ENCODE measurements at places on chromosomes 5 and 9.

GRCh38 chr9:20742833-20743232 lies 58.8 kb downstream of the FOCAD start:
- no peak for DNase-seq

DNA sequence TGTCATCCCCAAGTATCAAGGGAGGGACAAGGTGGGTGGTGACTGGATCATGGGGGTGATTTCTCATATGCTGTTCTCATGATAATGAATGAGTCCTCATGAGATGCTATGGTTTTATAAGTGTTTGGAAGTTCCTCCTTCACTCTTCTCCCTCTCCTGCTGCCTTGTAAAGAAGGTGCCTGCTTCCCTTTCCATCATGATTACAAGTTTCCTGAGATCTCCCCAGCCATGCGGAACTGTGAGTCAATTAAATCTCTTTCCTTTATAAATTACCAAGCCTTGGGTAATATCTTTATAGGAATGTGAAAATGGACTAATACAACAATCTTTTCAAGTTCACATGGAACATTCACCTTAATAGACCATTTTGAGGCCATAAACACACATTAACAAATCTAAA lies 21.5 kb upstream of the DOCK2 start:
- no peak for DNase-seq

GRCh38 chr9:129627556-129628440 lies 1.8 kb downstream of the NTMT1 start:
- DNase-seq, result no peak

- no peak for DNase-seq
Measured at GRCh38 chr9:13292782-13293181, 13.3 kb upstream of the MPDZ start.

- DNase-seq, result no peak
Measured at GRCh38 chr5:84272771-84273516, 111.7 kb downstream of the EDIL3 start.

DNA sequence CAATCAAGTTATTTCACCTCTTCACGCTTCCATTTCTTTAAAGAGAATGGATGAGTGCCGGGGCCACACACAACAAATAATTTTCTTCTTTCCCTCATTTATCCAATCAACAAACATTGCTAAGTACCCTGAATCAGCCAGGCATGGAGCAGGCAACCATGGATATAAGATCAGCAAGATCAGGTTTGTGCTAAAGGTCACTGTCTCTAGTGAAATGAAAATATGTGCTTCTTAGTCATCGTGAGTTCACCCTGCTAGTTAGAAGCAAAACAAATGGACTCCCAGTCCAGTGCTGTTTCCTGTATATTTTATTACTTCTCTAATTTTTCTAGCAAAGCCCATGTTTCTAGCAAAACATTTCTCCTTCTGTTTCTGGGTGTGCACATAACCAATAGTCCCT lies 629.2 kb downstream of the BNC2 start:
- DNase-seq, result no peak

DNA sequence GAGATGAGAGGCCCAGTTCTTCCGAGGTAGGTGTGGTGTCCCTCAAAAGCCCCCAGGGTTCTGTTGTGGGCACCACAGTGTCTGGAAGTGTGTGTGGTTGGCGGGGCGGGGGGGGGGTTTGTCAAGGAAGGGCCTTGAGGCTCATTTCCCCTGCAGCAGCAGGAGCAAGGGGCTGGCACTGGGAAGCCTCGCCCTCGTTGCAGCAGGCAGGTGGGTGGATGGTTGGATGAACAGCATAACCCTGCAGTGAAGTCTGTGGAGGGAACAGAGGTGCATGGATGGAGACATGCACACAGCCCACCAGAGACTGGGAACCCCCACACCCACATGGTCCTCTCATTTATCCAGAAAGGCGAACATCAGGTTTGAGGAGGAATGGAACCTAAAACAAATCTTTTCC lies 2.0 kb upstream of the SPATA31E1 start:
- no peak for DNase-seq

DNA sequence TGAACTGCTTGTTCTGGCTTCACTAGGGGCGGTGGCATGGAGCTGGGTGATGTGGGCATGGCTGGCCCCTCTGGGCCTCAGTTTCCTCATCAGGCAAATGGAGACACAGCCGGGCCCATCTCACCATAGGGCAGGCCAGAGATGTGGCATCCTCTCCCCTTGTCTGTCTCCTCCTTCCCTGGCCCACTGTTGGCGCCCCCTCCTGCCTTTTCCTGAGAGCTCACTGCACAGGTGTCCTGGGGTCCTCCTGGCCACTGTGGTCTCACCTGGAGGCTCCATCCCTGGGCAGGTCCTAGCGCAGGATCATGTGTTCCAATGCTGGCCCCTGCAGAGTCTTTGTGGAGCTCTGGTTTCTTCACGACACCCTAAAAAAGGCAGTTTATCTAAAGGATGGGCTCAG lies 53.5 kb downstream of the NEK6 start:
- no peak for DNase-seq

GRCh38 chr5:82105457-82105856 lies 133.6 kb downstream of the ATG10 start:
- no peak for DNase-seq

DNA sequence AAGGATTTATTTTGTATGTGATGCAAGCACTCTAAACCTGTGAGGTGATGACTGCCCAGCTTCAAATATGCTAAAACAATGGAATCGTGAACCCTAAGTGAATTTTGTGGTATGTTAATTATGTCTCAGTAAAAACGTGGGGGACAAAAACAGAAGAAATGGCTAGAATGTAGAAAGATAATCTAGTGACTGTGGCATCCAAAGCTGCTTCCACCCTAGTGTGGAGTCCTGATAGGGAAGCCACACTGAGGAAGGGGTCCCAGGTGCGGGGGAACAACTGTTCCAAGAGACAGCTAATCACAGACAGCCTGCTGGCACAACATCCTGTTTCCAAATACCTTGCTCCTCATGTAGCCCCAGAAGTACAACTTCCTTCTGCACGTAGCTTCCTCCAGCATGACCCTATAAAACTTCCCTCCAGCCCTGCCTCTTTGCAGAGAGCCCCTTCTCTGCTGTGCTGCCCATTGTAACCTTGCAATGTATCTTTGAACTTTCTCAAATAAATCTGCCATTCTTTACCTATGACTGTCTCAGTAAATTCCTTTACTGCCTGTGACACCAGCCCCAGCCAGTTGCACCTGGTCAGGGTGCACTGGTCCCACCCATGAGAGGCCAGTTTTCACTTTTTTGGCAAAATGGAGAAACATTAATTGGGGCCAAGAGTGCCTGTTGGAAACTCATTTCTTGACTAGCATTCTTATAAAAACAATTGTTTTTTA lies 4.9 kb downstream of the GMCL2 start:
- DNase-seq, result no peak

DNA sequence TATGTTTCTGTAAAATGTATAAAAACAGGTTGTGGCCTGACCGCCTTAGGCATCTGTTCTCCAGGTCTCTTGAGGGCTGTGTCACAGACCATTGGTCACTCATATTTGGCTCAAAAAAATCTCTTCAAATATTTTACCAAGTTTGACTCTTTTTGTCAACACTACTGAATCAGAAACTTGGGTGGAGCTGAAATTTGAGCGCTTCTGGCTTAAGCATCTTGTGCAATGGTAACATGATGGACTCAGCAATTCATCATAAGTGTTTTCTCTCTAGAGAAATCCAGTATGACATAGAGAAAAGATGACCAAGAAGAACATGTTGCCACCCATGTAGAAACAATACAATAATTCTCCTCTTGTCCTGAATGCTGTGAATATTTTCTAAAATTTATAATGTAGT lies 387.9 kb downstream of the MAT2B start:
- DNase-seq, result no peak

- no peak for DNase-seq
Measured at GRCh38 chr5:172436879-172437369, 17.4 kb downstream of the SH3PXD2B start.

DNA sequence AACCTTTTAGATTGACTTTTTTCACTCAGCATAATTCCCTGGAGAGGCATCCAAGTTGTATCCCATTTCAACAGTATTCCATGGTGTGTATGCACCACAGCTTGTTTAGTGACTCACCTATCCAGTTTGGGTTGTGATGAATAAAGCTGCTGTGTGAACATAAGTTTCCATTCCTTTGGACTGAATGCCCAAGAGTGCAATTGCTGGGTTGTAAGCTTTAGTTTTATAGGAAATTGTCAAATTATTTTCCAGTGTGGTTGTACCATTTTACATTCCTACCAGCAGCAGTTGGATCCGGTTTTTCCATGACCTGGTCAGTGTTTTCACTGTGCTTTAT lies 60.9 kb upstream of the TMED7 start:
- DNase-seq, result no peak

DNA sequence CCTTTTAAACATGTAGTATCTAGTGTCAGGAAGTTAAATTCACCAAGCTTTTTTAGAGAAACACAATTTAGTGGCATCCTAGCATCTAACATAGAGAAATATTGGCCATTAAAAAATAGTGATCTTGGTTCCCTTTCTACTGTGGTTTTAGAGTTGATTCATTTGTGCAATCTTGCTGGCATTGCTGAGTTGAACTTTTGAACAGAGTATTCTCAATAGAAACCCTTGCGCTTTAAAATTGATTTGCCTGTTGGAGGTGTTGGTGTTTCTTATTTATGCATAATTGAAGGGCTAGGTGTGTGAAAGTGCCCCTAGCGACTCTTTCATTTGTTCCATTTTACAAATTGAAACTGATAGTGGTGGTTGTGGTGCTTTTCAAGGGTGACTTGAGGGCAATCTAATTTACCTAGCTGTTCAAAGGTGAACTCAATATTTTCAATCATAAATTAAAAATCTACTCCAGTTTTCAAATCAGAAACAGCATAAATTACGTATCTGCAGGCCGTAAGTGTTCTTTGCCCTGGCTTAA lies 73.0 kb upstream of the MPDZ start:
- no peak for DNase-seq

DNA sequence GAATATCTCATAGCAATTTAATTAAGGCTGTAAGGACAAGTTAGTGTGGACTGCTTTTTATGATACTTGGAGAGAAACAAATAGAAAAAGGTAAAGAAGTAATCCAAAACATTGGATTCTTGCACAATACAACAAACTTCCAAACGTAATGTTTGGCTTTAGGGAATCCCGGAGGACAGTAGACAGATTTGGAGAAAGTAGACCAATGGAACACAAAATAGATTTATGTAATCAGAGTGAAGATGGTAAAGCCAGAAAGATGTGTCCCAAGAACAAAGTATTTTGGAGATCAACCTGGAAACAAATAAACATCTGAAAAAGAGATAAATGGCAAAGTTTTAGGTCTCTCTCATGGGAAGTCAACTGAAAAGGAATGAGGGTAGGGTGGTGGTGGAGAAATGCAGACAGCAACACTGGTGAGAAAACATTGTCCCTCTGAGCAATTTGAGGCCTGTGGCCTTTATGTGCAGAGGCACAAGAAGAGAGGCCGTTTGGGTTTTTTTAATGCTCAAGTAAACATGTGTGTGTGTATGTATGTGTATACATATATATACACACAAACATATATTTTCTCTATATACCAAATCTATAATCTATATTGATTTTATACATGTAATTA lies 620.6 kb downstream of the PDE4D start:
- no peak for DNase-seq

DNA sequence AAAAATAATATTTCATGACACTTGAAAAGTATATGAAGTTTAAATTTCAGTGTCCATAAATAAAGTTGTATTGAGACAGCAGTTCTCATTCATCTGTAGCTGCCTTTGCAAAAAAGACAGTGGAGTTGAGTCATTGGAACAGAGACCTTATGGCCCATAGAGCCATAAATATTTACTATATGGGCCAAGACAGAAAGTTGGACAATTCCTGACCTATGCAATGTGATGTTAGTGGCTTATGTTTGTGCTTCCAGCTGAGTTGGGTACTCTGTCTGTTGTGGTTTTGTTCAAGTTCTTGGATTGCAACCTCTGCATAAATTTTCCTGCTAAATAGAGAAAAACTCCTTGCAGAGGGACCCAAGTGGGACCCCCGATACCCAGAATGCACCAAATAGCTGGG lies 69.8 kb downstream of the KCNIP1 start:
- DNase-seq, result no peak

GRCh38 chr5:427415-428087 lies 15.4 kb upstream of the EXOC3 start:
- DNase-seq, result no peak
